NCI-H2081 treated with DMSO at 0.1 percent for 48 hours (cell line): ENCODE measurements at places on chromosomes 3 and 15.

DNA sequence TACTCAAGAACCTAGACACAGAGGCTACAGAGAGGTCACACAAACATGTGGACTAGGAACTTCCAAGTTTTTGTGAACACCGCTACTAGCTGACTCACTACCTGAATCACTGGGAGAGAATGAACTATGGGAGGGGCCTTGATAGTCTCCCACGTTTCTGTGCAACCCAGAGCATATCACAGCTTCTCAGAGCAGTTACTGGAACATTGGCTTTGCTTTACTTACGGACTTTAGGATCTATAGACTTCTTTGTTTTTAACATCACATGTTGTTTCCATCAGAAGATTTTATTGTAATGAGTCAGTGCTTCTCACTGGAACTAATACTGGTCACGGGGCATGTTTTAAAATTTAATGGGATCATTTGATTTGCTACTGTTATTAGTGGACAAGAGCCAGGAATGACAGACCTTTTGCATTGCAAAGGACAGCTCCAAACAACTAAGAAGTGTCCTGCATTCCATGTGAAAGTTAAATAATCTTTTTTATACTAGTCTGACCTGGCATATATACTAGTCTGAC is 35.6 kb downstream of the RTP4 start:
- no peak for DNase-seq

DNA sequence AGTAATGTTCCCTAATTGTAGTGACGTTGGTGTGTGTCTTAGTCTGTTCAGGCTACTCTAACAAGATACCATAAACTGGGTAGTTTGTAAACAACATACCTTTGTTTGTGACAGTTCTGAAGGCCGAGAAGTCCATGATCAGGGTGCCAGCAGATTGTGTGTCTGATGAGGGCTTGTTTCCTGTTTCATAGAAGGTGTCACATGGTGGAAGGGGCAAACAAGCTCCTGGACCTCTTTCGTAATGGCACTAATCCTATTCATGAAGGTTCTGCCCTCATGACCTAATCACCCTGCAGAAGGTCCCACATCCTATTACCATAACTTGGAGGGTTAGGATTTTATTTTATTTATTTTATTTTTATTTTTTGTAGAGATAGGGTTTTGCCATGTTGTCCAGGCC is 11.1 kb downstream of the ATXN7 start:
- no peak for DNase-seq

- no peak for DNase-seq
Measured at GRCh38 chr3:183823963-183824362, 1.4 kb downstream of the MAP6D1 start.

- DNase-seq = no peak
Measured at GRCh38 chr15:59189241-59189640, 17.4 kb upstream of the LDHAL6B start.

DNA sequence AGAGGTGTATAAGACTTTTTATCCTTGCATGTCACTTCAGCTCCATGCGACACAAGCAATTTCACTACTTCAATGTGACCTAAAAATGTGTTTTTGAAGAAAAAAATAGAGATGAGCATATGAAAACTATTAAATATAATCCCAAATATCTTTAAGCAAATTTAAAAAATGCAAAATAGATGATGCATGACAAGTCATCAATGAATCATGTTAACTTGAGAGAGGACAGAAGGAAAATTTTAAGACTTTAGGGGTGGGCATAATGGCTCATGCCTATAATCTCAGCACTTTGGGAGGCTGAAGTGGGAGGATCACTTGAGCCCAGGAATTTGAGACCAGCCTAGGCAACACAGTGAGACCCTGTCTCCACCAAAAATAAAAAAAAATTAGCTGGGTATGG is 73.3 kb downstream of the ANKRD28 start:
- DNase-seq = no peak

GRCh38 chr3:192850451-192850981 is 67.1 kb downstream of the MB21D2 start:
- no peak for DNase-seq
